ENCODE measurements at places on chromosomes 13 and 19.

GRCh38 chr13:30371649-30372265 lies 50.5 kb upstream of the UBE2L5 start:
- peak; percentile 74 for DNase-seq

DNA sequence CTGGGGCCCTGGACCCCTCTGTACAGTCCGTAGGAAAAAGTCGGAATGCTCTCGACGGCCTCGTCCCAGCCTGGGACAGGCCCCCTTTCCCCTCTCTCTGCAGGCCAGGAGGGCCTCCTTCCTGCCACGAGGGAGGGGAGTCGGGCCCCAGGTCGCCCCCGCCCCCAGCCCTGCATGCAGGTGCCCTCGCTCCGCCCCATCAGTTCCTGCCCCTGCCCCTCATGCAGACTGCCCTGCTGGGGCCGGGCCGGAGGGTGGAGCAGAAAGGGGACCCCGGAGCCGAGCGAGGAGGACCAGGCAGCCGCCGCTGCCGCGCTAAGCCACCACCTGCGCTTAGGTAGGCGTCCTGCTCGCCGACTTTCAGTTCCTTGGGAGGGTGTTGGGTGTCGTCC lies 7.3 kb downstream of the LYL1 start:
- DNase-seq = no peak

GRCh38 chr19:54319049-54319448 lies 6.1 kb upstream of the LILRA5 start:
- no peak for DNase-seq

- no peak for DNase-seq
These were observed at the start of gene ZNF285 for GRCh38 chr19:44401139-44402115. ZNF285 (minus strand) TSS chr19:44401608; CDS start chr19:44397213, 4,395 bp downstream.

- DNase-seq = no peak
These were observed 1.8 kb upstream of the MAST1 start for GRCh38 chr19:12836529-12836863.

DNA sequence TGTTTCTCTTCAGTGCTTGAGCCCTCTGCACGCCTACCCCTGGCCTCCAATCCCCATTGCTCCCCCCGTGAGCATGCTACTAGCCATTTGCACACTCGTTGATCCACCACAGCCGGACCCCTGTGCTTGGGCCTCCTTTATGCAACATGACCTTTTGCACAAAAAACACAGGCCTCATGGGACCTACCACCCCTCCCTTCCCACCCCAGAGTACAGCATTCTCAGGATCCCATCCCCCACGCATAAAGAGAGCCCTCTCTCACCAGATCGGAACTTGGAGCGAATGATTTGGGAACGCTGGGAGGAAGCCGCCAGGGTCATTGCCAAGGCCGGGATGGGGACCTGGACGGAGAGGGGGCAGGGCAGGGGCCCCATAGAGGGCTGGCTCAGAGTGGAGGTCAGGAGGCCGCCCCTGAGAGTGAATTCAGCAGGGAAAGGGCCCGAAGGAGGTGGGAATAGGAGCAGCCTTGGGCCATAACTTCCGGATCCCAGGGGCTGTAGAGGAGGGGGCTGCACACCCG lies 754 bp downstream of the MAMSTR start:
- no peak for DNase-seq

DNA sequence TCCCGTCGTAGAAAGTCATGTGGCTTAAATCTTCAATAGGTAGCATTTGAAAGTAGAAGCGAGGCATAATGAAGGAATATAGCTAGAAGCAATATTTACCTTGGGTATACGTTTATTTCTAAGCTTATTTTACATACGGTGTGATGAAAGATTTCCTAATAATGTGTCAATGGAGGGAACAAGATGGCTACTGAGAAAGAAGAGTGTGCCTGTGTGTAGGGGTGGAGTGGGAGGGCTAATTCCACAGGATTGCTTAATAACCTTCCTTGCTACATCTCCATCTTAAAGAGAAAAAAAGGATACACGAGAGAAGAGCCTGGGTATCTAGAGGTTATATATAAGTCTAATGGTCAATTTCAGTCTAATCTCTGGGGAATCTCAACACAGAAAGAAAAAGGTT lies 2.0 kb downstream of the SPART start:
- no peak for DNase-seq

- DNase-seq = no peak
These were observed 1.4 kb downstream of the PEG3 start for GRCh38 chr19:56838909-56839651.

- no peak for DNase-seq
These were observed 694.3 kb upstream of the SGCG start for GRCh38 chr13:22486490-22486889.

DNA sequence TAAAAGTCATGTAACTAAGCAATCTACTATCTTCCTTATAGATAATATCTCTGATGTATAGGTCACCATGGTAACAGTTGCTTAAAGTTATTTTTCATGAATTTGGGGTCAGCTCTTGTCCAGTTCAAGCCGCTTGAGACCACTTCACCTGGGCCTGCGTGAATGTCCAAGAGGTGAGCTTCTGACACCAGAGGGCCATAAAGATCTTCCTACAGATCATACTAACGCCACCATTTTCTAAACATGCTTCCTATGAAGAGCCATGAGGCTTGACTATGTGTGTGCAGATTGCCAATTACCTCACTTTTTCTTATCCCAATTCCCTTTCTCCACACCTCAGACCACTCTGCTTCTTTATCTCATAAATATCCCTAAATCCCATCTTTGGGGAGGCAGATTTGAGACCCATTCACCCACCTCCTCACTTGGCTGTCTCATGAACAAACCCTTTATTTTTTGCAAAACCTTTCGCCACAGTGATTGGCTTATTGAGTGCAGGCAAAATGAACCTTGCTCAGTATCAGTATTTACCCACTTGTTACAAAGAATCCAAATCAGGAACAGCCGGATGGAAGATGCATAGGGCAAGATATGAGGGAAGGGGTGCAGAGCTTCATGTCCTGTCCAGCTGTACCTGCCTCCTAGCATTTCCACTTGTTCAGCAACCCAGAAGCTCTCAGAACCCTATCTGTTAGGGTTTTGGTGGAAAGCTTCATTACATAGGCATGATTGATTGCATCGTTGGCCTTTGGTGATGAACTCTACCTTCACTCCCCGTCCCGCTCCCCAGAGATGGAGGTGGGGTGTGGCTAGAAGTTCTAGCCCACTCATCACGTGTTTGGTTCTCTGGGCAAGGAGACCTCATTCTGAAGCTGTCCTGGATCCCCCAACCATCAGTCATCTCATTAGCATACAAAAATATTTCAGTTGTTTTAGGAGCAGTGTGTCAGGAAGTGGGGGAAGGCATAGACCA lies 34.2 kb downstream of the FAM187B start:
- DNase-seq = no peak

DNA sequence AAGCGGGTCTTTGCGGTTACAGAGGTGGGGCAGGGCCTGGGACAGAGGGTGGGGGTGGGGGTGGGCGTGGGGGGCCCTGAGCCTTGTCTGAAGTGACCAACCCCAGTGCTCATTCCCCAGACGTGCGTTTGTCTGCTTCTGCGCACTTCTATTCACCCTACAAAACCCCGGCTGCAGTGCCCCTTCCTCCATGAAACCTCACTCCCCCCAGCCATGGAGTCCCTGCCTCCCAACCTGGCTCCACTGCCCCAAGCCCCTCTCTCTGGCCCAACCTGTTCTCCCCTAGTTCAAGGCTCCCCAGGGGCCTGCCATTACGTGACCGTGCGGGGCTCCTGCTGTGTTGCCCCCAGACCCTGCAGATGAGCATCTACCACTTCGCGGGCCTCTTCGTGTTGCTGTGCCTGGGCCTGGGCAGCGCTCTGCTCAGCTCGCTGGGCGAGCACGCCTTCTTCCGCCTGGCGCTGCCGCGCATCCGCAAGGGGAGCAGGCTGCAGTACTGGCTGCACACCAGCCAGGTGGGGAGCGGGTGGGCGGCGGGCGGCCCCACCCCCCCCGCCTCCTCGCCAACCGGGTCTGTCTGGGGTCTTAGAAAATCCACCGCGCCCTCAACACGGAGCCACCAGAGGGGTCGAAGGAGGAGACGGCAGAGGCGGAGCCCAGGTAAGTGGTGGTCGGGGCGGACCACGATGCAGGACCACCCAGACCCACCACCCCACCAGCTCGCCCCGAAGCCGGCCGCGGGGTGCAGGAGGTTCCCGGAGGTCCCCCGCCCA lies 8.2 kb downstream of the GRIN3B start:
- DNase-seq = no peak

GRCh38 chr19:54517483-54517882 lies 14.9 kb downstream of the LAIR2 start:
- no peak for DNase-seq

- no peak for DNase-seq
These were observed 46.7 kb upstream of the KL start for GRCh38 chr13:32969516-32969941.

- peak; percentile 51 for DNase-seq
These were observed 53.4 kb downstream of the TSSK6 start for GRCh38 chr19:19461671-19462622.

DNA sequence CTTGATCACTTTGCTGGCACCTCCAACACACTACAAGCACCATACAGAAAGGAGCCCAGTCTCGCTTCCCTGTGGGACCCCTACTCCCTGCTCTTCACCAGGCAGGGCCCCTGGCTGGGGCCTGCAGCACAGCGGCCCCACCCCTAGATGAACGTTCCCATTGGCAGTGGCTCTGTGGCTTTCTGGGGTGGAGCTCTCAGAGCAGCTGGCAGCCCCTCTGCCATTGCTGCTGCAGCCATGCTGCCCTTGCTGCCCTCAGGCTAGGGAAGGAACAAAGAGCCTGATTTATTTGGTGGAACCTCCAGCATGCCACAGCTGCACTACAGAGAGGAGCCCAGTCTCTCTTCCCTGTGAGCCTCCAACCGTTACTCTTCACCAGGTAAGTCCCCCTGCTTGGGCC lies 5.8 kb downstream of the SIGLEC6 start:
- DNase-seq = no peak

DNA sequence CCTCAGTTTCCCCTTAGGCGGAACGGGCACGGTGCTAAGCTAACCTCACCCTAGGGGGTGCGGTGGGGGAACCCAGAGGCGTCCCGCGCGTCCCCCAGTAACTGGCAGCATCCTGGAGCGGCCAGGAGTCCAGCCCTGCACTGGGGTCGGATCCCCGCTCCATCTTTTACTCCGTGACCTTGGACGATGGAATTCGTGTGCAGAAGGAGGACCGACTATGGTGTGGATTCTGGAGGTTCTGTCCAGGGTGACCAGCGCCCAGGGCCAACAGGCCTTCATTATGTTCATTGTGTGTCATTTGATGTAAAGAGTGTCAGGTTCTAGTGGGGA lies 630 bp downstream of the SPPL2B start:
- DNase-seq = no peak

GRCh38 chr13:92512852-92513251 lies 713.8 kb upstream of the GPC6 start:
- no peak for DNase-seq

DNA sequence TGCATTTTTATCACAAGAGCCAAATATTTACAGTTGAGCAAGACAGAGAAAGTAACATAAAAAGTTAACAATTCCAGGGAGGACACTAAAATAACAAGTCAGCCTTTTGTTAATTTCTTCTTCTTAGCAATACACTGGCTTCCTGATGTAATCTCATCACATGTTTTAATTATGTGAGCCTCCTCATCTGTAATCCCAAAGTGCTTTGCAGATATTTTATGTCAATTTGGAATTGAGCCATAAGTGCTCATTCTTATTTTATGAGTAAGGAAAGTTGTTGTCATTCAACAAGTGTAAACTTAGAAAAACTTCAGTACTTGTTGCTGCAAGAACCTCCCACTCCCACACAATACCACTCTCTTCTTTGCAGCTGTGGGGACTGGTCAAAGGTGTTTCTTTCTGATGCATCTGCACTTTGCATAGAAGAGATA lies 223.6 kb downstream of the GPC6 start:
- DNase-seq = no peak

DNA sequence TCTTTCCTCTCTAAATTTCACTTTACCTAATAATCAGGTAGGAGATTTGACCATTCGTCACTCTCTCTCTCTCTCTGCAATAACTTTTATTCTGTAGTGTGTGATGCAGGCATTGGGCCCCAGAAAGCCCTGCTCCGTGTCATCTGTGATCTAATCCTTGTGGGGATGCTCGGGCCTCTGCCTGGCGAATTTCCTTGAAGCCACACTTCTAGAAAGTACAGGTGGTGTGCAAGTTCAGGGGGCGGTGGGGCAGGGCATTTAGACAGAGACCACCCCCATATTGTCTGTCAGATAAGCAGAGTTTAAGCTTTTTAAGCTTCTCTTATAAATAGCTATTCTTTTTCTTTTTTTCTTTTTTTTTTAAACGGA lies 53.4 kb upstream of the GPR12 start:
- no peak for DNase-seq

DNA sequence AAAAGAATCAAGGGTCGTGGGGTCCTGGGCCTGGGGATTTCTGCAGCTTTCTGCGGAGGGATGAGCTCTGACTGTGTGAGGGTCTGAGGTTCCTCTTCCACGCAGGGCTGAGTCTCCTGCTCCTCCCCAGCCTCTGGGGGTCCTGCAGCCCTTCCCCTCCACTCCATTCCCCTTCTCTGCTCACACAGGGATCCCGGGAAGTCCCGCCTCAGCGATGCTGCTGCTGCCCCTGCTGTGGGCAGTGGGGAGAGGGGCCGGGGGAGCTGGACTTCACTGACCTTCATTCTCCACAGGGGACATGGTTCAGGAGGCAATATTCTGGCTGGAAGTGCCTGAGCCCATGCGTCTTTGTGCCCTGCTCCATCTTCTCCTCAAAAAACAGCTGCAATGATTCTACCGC lies 26.2 kb upstream of the CD33 start:
- DNase-seq = no peak

- peak; percentile 70 for DNase-seq
These were observed 4.8 kb upstream of the KCNC3 start for GRCh38 chr19:50333737-50334617.

DNA sequence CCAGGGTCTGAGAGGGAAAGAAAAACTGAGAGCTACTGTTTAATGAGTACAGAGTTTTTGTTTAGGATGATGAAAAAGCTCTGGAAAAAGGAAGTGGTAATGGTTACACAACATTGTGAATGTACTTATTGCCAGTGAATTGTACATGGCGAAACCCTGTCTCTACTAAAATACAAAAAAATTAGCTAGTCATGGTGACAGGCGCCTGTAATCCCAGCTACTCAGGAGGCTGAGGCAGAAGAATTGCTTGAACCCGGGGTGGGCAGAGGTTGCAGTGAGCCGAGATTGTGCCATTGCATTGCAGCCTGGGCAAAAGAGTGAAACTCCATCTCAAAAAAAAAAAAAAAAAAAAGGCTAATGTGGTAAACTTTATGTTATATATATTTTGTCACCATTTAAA lies 96.3 kb downstream of the VWA8 start:
- no peak for DNase-seq

DNA sequence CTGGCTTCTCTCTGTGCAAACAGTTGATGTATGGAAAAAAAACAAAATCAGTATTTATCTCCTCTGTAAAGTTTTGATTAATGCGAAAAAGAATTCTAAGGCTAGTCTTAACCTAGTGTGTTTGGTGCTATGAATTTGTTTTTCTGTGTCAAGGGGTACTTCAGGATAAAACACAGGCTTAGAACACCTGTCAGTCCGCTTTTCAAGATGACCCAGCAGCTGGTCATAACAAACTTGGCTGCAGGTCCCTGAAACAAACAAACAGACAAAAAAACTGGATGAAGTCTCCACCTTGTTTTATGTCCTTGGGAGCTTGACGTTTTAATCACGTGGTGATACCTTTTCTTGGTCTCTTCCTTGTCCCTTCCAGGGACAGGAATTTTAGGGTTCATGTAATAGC lies 689.3 kb downstream of the UQCRFS1 start:
- no peak for DNase-seq

Measured in NCI-H2171 (cell line).